ENCODE measurements at places on chromosomes 4 and X.
A peak's percentile ranks its signal among the peaks of the same experiment; 100 is the strongest.

DNA sequence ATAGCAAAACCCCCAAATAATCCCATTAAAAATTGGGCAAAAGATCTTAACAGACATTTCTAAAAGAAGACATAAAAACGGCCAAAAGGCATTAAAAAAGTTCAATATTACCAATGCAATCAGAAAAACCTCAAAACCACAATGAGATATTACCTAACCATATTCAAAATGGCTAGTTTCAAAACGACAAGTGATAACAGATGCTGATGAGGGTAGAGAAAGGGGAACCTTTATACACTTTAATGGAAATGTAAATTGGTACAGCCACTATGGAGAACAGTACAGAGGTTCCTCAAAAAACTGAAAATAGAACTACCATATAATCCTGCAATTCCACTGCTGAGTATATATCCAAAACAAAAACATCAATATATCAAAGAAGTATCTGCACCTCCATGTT lies 6.2 kb downstream of the AADAT start:
- DNase-seq, result no peak

DNA sequence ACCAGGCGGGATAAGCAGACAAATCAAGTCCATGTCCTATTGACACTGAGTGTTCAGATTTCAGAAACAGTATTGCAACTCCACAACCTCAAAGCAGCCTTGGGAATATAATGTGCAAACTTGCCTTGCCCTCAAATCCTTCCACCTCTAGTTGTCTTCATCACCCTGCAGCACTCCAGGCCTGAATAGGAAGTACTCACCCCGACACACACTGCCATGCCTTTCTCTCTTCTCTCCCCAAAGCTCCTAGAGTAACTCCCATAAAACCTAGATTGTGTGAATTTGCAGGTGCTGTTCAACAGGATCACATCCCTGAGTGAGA lies 19.6 kb downstream of the ACSL1 start:
- DNase-seq, result no peak

DNA sequence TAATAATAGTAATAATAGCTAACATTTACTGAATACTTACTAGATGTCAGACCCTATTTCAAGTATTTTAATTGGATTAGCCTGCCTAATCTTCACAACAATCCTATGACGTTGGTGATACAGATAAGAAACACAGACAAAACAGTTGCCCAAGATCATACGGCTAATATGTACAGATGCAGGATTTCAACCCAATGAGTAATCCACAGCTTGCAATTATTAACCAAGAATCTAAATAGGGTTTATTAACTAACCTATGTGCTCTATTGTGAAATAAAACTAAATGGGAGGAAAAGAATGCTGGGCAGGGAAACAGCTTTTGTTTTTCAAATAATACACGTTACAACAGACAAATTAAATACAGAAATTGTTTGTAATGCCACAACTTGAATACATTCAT lies 23.4 kb downstream of the FBXO8 start:
- DNase-seq, result no peak

GRCh38 chrX:41005445-41005992 lies 79.7 kb upstream of the USP9X start:
- no peak for DNase-seq

DNA sequence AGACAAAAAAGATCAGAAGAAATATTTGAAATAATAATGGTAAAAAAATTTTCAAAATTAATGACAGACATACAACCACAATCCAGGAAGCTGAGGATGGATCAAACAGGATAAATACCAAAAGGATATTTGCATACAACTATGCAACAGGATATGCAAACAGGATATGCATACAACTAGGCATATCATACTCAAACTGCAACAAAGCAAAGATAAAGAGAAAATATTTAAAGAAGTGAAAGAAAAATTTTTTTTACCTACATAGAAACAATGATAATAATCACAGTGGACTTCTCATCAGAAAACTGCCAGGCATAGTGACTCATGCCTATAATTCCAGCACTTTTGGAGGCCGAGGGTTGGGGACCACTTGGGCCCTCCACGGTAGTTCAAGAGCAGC lies 11.3 kb upstream of the DHX15 start:
- DNase-seq, result no peak

DNA sequence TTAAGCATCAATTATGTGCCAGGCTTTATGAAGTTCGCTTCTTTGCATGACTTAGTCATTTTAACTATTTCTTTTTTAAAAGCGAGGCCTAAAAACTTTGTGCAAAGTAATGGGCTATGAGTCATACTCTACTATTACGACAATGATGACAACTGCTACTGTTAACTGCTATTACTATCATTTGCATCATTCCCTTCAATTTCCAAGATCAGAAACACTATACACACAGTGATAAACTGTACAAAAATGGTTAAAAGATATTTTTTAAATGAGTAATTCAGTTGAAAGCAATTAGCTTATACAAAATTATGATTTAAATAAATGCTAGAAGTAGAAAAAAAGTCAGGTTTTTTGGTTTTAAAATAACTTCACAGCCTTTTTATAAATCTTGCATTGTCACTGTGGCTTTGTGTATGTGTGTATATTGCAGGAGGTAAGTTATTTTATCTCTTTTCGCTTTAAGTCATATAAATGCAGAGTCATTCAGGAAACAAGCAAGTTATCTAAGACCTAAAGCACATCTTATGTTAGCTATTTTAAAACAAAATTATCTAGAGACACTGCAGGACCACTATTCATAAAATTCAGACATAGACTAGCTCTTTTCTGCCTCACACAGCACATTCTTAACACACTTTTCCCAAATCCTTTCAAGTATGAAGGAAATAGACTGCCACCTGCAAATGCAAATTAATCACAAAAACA lies 18.5 kb upstream of the CXCL3 start:
- no peak for DNase-seq

DNA sequence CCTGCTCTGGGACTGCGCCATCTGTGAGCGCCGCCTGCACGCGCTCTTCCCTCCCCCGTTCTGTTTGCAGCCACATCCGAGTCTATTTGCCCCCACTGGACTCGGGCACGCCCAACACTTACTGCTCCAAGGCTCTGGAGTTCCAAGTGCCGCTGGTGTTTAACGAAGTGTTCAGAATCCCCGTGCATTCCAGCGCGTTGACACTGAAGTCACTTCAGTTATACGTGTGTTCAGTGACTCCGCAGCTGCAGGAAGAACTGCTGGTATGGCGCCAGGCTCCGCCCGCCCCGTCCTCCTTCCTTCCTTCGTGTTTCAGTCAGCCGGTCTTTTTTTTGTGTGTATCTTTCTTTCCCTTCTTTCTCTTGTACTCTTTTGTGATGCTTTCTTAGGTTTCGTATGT lies 30.7 kb upstream of the CLCN4 start:
- DNase-seq, result no peak

GRCh38 chr4:184157322-184157721 lies 60.4 kb downstream of the ENPP6 start:
- DNase-seq, result no peak

- no peak for DNase-seq
Observed at GRCh38 chrX:44456685-44457084, 86.0 kb downstream of the FUNDC1 start.

- no peak for DNase-seq
Observed at GRCh38 chr4:25878676-25879075, 15.9 kb upstream of the SEL1L3 start.

DNA sequence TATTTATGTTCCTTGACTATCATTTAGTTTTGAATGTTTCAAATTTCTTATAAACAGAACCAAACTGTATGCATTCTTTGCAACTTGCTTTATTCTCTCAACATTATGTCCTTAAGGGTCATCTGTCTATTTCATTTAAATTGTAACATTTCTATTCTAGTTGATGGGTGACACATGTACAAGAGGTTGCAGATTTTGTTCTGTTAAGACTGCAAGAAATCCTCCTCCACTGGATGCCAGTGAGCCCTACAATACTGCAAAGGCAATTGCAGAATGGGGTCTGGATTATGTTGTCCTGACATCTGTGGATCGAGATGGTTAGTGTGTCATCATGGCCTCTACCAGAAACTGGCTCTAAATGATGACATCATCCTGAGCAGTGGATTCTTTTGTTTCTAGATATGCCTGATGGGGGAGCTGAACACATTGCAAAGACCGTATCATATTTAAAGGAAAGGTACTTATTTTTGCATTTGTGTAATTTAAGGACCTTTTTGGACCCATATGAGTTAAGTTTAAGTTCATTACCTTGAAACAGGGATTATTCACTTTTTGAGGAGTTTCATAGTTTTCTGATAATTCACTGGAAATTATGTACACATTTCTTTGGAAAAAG lies 6.1 kb downstream of the LIAS start:
- DNase-seq, result no peak

DNA sequence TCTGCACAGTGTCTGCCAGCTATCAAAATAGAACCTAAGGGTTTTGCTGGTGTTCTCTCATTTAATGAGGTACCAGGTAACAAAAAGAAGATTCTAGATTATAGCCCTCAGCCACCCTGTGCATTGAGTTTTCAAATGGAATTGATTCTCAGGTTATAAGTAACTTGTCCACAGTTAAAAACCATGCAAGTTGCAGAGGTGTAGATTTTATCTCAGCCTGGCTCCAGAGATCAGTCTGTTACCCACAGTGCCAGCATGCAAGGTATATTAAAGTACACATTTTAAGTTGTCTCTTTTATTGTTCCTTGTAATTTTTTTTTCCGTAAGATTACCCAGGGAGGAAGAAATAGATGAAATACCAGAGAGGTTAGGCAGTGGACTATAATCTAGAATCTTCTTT lies 59.7 kb downstream of the RAPGEF2 start:
- DNase-seq, result no peak

DNA sequence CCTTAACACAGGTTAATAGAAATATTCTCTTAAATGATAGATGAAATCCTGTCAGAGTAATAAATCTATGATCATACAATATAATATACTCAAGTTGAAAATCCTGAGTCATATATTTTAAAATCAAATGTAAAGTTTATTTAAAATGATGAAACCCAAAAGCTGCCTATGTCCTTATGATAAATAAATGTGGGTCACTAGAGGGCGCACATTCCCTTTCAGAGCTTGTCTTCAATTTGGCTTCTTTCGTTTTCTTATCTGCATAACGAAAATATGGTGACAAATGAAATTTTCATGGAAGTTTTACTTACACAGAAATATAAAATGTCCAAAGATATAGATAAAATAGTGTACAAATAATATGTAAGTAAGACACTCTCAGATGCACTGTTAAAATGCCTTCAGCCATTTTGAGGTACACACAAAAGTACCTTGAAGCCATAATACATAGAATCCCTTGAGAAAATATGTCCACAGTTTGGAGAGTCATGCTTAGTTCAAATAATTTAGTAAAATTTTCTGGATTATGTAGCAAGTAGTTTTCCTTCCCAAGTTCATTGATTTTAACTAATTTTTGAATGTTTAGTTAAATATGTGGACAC lies 680.4 kb downstream of the DMD start:
- no peak for DNase-seq

- DNase-seq, result peak; percentile 4
Observed at GRCh38 chr4:76377911-76378310, 43.0 kb downstream of the CCDC158 start.

GRCh38 chr4:138736362-138736761 lies 279.2 kb upstream of the NOCT start:
- no peak for DNase-seq

GRCh38 chr4:110477836-110478235 lies 1.9 kb downstream of the ENPEP start:
- DNase-seq, result no peak

- DNase-seq, result no peak
Observed at GRCh38 chr4:184102488-184102887, 115.2 kb downstream of the ENPP6 start.

DNA sequence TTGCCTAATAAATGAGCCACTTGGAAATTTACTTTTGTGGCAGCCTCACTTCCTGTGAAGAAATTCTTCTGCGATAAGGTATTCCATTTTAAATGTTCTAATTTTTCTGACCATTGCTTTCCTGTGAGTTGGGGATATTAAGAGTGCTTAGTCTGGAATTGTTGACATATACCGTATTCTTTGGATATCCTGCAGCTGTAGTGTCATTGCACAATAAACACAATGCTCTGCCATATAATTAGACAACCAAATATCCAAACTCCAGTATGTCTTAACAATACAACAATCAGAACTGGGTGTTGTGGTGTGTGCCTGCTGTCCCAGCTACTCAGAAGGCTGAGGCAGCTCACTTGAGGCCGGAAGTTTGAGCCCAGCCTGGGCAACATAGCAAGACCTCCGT lies 99.4 kb downstream of the LUZP4 start:
- DNase-seq, result no peak

GRCh38 chr4:11900359-11900758 lies 471.7 kb upstream of the HS3ST1 start:
- DNase-seq, result no peak

DNA sequence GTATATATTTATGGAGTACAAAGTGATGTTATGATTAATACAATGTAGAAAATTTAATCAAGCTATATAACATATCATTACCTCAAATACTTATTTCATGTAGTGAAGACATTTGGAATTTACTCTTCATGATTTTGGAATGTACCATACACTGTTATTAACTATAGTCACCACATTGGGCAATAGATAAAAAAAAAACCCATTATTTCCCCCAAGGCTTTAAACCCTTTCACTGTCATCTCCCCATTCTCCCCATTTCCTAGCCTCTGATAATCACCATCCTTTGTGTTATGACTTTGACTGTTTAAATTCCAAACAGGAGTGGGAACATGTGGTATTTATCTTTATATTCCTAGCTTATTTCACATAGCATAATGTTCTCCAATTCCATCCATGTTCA lies 2189.1 kb upstream of the AGA start:
- no peak for DNase-seq

- DNase-seq, result no peak
Observed at GRCh38 chr4:110622841-110623717, at the start of gene PITX2. PITX2 (minus strand) TSS chr4:110623077; CDS start chr4:110622460, 617 bp downstream.

DNA sequence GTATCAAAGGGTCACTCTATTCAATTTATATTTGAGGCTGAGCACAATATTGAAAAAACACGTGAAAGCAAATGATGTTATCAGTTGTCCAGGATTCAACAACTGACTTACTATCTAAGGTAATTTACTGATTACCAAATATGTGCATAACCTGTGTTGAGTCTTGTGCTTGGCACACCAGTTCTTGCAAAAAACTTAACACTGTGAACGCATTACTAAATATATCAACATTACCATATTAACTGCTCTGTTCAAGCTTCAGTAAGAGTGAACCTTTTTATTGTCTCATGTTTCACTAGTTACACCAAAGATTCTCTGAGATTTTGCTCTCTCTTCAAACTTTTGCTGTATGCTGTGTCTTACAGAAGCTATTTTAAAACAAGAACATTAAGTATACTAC lies 38.4 kb downstream of the PPARGC1A start:
- DNase-seq, result no peak

GRCh38 chr4:84258905-84259830 lies 239.9 kb downstream of the NKX6-1 start:
- DNase-seq, result no peak
